ENCODE measurements at places on chromosomes 5 and 9. TPM values are rescaled to one million over a fixed set of nuclear protein-coding genes. Genes with fewer than 3 reads are reported as not detected.

The IL31RA gene
- total RNA-seq = 2.9 TPM

The KCNMB1 gene
- total RNA-seq = not detected

The FAM170A gene
- not detected for total RNA-seq

The GRXCR2 gene
- not detected for total RNA-seq

The PCDHGB5 gene
- total RNA-seq = 0.66 TPM

The TMEM215 gene
- total RNA-seq = not detected

The C5orf58 gene
- not detected for total RNA-seq

The ADCY2 gene
- not detected for total RNA-seq

The PTGS1 gene
- 0.27 TPM for total RNA-seq

The SCGB3A2 gene
- not detected for total RNA-seq

The PCDH1 gene
- total RNA-seq = not detected

The PCDHA1 gene
- total RNA-seq = not detected

The RNF44 gene
- 139 TPM for total RNA-seq

The FST gene
- total RNA-seq = not detected

The MARCHF11 gene
- total RNA-seq = not detected

Measured in T-helper 1 cell treated with Interleukin-12 subunit alpha and Interleukin-12 subunit beta and Interleukin-4 antibody, amounts not matched to agents 30 ng/mL and 1 ng/mL, for 36 hours (primary cell).